ENCODE measurements at places on chromosomes 1 and 21.

DNA sequence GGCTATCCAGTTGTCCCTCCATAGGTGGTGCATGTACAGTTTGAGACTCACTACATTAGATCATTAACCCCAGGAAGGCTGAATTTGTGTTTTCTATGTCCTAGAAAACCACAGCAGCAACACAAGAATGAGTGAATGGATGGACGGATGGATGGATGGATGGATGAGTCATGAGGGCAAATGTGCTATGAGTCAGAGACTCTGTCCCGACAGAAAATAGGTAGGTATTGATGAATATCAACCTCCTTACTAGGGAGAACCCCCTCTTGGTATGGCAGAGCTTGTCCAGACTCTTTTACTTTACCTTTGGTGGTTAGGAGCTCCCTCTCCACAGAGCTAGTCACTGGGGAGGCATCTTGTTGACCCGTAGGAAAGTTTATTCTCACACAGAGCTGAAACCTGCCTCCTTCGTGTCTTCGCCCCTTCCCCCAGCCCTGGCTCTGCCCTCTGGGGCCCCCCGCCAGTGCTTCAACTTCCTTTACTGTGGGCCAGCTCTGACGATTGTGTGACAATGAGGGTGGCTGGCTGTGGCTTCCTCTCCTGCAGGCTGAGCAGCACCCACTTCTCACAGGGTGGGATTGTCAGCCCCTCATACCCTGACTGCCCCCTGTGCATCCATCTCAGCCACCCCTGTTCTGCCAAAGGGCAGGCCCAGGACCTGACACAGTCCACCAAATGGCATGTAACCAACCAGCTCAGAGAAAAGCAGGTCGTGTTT, 145.2 kb downstream of the FOXD2 start:
- DNase-seq = no peak

- DNase-seq = no peak
Measured at GRCh38 chr1:209416039-209416438, 167.5 kb upstream of the CAMK1G start.

GRCh38 chr1:243264717-243265116, 8.9 kb downstream of the SDCCAG8 start:
- no peak for DNase-seq

DNA sequence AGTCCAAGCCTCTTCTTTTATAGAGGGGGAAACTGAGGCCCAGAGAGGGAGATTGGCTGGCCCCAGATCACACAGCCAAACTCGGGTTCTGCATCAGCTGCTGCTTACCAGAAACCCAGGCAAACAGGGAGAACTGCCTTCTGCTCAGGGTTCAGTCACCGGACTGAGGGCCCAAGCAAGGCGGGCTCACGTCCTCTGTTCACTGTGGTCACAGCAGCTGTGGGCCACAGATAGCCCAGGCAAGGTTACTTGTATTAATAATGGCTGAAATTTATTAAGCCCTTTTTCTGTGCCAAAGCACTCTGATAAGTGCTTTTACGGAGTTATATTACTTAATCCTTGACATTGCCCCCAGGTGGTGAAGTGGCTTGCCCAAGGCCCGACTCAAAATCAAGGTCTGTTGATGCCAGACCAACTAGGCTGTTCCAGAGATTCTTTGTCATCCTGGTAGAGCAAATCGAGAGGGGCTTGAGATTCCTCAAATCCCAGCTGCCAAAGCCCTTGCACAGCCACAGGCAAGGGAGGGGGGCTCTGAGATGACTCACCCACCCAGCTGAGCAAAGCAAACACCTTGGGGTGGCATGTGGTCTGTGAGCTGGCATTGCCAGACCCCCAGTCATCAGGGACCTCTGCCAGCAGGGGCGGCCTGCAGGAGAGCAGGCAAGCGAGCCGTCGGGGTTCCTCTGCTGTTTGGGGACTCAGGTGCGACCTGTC, 36.5 kb downstream of the EPHB2 start:
- no peak for DNase-seq

GRCh38 chr21:36542312-36543101, 62.6 kb upstream of the CLDN14 start:
- DNase-seq = no peak

- DNase-seq = no peak
Measured at GRCh38 chr1:30634507-30634906, 88.9 kb downstream of the MATN1 start.

- DNase-seq = no peak
Measured at GRCh38 chr1:154940651-154941194, 4.2 kb upstream of the PMVK start.

GRCh38 chr1:23405946-23406345, 18.6 kb downstream of the TCEA3 start:
- no peak for DNase-seq

DNA sequence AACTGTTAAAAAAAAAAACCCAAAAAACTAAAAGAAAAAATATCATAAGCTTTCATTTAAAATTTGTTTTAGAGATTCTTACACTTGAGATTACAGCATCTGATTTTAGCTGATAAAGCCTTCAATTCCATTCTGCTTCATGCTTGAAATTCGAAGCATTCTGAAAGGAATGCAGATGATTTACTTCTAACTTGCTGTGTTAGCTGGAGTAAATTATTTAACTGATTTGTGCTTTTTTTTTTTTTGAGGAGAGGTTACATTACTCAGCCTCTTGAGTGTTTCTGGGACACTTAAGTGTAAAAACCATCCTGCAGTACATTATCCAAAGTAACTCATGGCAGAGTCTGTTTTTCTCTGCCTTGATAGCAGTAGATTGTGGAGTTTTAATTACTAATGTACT, 4.5 kb upstream of the TRIM67 start:
- no peak for DNase-seq

DNA sequence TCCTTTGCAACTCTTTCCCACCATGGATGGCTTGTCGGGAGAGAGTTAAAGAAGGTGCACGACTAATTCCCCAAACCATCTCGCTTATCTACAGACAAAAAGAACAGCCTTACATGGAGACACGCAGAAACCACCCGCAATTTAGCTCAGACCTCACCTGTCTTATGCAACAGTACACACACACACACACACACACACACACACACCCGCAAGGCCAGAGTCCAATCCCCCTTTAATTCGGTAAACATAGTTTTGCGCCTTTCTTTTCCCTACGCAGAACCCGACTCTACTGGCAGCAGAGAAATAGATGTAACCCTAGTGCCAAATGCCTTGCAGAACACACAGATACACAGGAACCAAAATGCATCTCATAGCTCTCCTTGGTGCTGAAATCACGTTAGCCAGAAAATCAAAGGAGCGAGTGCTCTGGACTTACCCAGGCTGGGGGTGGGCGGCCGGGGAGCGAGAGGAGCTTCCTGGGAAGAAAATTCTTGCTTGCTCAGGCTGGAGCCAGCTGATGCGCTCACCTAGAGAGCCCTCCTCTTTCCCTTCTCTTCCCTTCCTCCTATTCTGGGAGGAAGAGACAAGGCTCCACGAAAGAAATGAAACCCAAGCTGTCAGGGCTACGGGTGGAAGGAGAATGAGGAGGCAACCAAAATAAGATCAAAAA, 470 bp downstream of the TNR start:
- DNase-seq = no peak

- no peak for DNase-seq
Measured at GRCh38 chr21:44700101-44701022, 3.4 kb downstream of the KRTAP10-12 start.

DNA sequence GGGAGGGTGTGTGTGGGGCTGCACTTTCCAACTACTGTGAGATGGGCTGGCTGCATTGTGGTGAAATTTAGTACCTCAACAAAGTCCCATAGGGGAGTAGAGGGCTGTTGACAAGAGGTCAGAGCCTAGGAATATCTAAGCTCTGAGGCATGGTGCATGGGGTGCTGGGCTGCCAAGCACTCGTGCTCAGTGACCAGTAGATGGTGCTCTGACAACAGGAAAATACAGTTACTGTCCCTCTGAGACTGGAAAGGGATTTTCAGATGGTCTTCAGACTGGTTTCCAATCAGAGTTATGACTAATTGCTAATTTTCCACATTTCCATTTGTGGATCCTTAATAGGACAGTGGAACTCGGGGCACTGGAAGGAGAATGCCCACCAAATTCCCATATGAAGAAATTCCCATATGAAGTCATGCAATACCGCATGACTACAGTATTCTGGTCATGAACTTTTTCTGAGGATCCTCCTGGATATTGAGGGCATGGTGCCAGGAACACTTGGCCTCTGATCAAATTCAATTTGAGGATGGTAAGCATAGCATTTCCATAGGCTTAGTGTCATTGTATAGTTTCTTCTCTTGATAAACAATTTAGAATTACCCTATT, 4.1 kb upstream of the CACNA1E start:
- no peak for DNase-seq

GRCh38 chr1:234963180-234963903, 165.3 kb downstream of the TOMM20 start:
- DNase-seq = no peak

GRCh38 chr1:59748123-59748522, 66.6 kb upstream of the HOOK1 start:
- no peak for DNase-seq

DNA sequence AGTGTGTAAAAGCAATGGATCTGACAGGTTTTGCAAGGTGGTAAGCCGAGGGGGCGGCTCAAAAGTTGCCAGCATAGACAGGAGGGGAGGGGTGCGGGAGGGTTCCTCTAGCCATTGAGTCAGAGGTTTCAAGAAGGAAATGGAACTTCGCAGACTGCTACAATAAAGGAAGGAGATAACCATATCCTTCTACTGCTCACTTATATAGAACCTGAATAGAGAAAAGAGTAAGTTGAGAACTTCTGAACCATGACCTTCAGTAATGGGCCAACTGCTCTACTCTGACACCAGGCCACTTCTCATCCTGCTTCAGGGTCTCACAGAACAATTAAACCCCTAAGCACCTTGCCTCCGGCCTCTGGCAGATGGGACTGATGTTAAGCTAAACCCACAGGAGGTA, 26.3 kb upstream of the BCAR3 start:
- DNase-seq = no peak

GRCh38 chr1:147808025-147808424, 47.6 kb upstream of the GJA5 start:
- DNase-seq = no peak

- DNase-seq = no peak
Measured at GRCh38 chr1:120954736-120955135, 65.2 kb downstream of the PPIAL4A start.

DNA sequence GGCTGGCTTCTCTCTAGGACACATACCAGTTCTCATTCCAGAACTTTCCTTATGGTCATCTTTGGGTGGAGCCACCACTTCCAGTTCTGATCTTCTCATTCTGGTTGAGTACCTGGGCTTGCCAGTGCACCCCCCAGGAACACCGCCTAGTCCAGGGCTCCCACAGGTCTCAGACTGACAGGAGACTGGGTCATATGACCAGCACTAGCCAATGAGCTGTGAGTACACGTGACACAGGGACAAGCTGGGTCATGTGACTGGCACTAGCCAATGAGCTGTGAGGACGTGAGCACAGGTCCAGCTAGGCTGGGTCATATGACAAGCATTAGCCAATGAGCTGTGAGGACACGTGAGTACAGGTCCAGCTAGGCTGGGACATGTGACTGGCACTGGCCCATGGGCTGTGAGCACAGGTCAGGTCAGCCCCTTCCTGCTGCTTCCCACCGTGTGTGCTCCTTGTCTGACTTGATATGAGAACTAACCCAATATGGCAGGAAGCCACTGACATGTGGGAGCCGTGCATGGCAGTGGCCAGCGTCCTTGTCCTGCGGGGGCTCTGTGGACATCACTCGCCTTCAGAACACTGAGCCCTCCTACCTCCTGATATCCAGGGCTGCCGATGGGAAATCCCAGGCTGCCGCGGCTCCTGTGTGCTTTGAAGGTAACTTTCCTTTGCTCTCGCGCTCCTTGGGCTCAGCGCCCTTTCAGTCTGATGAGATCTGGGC, 22.7 kb downstream of the KRTAP10-1 start:
- DNase-seq = no peak

Data from cortex of kidney (tissue), 1 donor.